NCI-H2029 treated with DMSO at 0.1 percent for 48 hours (cell line): ENCODE measurements at places on chromosomes 12 and 14.

GRCh38 chr12:5708371-5708770, 236.7 kb downstream of the ANO2 start:
- no peak for DNase-seq

DNA sequence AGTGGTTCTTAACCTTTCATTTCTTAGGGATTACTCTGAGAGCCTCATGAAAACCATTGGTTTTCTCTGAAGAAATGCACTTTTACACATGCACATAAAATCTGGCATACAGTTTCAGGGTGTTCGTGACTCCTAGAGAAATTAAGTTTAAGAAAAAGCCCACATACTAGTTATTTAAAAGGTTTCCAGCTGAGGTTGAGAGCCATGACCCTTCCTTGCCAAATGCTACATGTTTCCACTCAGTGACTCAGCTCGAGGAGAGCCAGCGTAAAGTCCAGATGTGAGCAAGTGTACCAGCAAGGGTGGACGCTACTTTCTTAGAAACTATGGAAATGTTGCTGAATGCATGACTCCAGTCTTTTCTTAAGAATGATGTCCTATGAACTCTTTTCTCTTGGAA, 42.7 kb upstream of the FLRT2 start:
- DNase-seq: no peak

- DNase-seq: no peak
Measured at GRCh38 chr14:53954551-53955228, 1.9 kb downstream of the BMP4 start.

DNA sequence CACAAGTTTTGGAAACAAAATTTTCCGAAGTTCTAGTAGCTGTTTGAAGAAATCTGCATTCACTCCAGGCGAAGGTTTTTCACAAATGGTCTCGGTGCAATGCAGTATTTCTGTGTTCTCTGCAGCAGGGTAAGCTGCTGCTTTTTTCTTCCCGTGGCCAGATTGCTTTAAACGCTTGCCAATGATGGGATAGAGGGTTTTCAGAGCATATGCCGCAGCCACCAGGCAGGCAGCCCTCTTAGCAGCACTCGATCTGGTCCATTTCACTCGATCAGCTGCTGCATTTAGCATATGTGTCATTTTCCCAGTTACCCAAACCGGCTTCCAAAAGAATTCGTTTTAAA, 315 bp downstream of the ABCD2 start:
- no peak for DNase-seq

DNA sequence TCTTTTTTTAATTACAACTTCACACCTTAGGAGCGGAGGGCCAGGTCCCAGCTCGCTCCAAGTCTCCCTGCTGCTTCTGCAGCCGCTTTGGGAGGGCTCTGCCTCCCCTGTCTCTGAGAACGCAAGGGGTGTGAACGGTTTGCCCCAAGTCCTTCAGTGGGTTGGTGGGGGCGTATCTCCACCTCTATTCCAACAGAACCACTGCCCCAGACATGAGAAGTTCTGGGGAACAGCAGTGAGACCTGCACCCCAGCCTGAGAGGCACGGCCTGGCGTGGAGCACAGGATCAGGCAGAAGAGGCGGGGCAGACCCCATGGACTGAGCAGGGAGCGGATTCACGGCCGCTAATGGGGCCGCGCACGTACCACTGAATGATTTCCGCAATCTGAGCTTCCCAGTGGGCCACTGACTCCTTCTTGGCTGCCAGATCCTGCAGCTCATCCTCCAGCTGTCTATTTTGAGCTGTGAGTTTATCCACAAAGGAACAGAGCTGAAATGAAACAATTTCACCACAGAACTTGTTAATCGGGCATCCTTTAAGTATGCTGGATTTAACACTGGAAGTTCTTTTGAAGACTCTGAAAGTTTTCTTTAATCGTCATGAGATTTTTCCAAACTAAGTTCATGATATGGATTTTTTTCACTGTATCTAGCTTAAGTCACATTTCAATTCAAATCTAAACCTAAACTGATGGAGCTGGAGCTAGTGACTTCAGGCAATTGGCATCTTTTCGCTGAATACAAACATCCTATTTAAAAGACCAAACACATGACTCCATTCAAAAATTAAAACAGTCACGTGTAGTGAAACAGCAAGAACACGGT, 44.4 kb downstream of the AMN start:
- DNase-seq: no peak

GRCh38 chr12:24153079-24153478, 203.6 kb upstream of the SOX5 start:
- no peak for DNase-seq

DNA sequence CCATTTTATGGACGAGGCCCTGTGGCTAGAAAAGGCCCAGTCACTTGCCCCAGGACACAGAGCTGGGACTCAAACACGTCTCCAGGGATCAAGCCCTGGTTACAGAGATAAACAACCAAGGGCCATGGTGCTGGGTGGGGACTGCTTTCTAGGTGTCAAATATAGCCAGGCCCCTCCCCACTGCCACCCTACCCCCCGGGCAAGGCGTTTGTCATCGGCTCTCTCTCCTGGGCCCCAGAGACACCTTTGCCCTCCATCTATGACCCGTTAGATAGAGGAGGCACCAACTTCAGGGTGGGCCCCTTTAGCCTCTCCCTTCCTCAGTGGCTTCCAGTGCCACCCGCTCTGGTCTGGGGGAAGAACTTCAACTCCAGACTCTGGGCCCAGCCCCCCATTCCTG, 18.0 kb downstream of the LTBP2 start:
- no peak for DNase-seq

DNA sequence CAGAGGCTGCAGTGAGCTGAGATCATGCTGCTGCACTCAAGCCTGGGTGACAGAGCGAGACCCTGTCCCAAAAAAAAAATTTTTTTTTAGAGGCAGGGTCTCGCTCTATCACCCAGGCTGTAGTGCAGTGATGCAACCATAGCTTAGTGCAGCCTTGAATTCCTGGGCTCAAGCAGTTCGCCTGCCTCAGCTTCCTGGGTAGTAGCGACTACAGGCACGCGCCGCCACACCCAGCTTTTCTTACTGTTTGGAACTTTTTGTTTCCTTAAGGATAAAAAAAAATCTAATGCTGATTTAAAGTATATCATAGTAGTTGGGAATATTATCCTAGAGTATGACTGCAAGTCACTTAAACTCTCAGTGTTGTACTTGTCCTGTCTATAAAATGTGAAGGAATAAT, 7.2 kb downstream of the TMEM19 start:
- DNase-seq: no peak

- peak; percentile 34 for DNase-seq
Measured at GRCh38 chr12:33438851-33439586, 600 bp downstream of the SYT10 start.

- peak; percentile 85 for DNase-seq
Measured at GRCh38 chr14:56119201-56119981, 1.2 kb downstream of the PELI2 start.

GRCh38 chr12:6376870-6377666, 1.7 kb upstream of the SCNN1A start:
- DNase-seq: no peak
